ENCODE measurements at places on chromosomes 7 and 10. TPM values are rescaled to one million over a fixed set of nuclear protein-coding genes. Genes with fewer than 3 reads are reported as not detected.

Gene SLC18A3
- total RNA-seq = not detected

Gene ELOVL3
- total RNA-seq = not detected

Gene PNLIPRP2
- not detected for total RNA-seq

Gene ITIH2
- not detected for total RNA-seq

Gene CREB5
- total RNA-seq = 4.5 TPM

Gene PKD1L1
- total RNA-seq = 2.8 TPM

Gene ZNF273
- 2.4 TPM for total RNA-seq

Gene LMTK2
- total RNA-seq = 24.7 TPM

Gene RADIL
- total RNA-seq = 2.8 TPM

Gene IMPDH1
- total RNA-seq = 20.7 TPM

Gene AGR2
- not detected for total RNA-seq

Gene PRPS1L1
- total RNA-seq = not detected

Gene ASB4
- 8.7 TPM for total RNA-seq

Gene RELN
- total RNA-seq = 2.5 TPM

Gene KNDC1
- total RNA-seq = 0.20 TPM

Gene UBTD1
- total RNA-seq = 28.1 TPM

Gene CYP51A1
- total RNA-seq = 17.6 TPM

Gene PTPN12
- total RNA-seq = 44.8 TPM

Gene TPST1
- total RNA-seq = 6.0 TPM
